ENCODE measurements at places on chromosomes 1 and 21. TPM values are rescaled to one million over a fixed set of nuclear protein-coding genes. Genes with fewer than 3 reads are reported as not detected.

GRCh38 chr1:96016219-96016618, 705.4 kb upstream of the PTBP2 start:
- no peak overlapping the region for H3K4me3 ChIP-seq
- no peak overlapping the region for H3K27ac ChIP-seq
- no peaks in the 10 kb centered on the region for H3K36me3 ChIP-seq
- no peaks in the 10 kb centered on the region for H3K4me1 ChIP-seq

GRCh38 chr1:109091078-109091838, 694 bp downstream of the TMEM167B start:
- DNase-seq, result no peak
- H3K36me3 ChIP-seq, result peaks cover 26% of the 10 kb centered on the region
- peak overlapping the region; percentile 73 for H3K4me3 ChIP-seq
- peaks cover 21% of the 10 kb centered on the region for H3K4me1 ChIP-seq
- H3K27ac ChIP-seq, result peak overlapping the region; percentile 98

DNA sequence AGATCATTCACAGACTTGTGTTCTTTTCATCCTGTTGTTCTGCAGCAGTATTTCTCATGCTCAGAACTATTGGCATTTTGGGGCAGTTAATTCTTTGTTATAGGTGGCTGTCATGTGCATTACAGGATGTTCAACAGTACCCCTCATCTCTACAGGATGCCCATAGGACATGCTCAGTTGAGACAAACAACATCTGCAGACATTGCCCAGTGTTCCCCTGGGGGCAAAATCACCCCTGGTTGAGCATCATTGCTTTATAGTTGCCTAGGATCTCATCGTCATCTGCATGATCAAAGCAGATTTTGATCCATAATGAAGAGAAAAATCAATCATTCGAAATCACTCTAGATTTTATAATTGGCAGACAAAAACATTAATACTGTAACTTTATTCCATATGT, 222.5 kb upstream of the CACYBP start:
- H3K4me3 ChIP-seq, result no peak overlapping the region
- H3K36me3 ChIP-seq, result no peaks in the 10 kb centered on the region
- no peak for DNase-seq

GRCh38 chr1:186236921-186237320, 138.1 kb downstream of the TPR start:
- no peaks in the 10 kb centered on the region for H3K4me1 ChIP-seq
- DNase-seq, result no peak
- H3K27ac ChIP-seq, result no peak overlapping the region

The DEGS1 gene
- total RNA-seq, result 68.6 TPM

The B3GALT5 gene
- under 0.01 TPM for total RNA-seq

DNA sequence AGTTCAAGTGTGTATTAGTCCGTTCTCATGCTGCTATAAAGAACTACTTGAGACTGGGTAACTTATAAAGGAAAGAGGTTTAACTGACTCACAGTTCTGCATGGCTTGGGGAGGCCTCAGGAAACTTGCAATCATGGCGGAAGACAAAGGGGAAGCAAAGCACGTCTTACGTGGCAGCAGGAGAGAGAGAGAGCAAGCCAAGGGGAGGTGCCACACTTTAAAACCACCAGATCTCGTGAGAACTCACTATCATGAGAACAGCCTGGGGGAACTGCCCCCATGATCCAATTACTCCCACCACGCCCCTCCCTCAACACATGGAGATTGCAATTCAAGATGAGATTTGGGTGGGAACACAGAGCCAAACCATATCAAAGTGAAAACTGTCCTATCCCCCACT, 4.1 kb upstream of the MIS18A start:
- no peak for DNase-seq
- H3K4me3 ChIP-seq, result no peak overlapping the region

DNA sequence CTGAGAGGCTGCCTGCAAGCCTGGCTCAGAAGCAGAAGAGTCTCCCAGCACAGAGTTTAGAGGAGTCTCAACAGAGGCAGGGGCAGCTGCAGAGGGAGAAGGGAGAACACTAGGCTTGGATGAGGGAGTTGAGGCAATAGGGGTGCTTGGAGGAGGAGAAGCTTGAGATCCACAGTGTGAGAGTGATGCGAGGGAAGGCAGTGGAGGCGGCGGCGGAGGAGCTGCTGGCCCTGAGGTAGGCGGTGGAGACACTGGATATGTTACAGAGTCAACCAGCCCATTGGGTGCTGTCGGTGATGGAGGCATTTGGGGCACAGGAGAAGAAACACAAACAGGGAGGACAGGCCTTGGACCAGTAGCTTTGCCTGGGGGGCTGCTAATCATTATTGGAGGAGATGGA, 89.4 kb upstream of the LBR start:
- DNase-seq, result peak; percentile 54
- H3K27me3 ChIP-seq, result no peaks in the 10 kb centered on the region
- no peak overlapping the region for H3K4me3 ChIP-seq
- H3K36me3 ChIP-seq, result no peaks in the 10 kb centered on the region
- H3K27ac ChIP-seq, result no peak overlapping the region

DNA sequence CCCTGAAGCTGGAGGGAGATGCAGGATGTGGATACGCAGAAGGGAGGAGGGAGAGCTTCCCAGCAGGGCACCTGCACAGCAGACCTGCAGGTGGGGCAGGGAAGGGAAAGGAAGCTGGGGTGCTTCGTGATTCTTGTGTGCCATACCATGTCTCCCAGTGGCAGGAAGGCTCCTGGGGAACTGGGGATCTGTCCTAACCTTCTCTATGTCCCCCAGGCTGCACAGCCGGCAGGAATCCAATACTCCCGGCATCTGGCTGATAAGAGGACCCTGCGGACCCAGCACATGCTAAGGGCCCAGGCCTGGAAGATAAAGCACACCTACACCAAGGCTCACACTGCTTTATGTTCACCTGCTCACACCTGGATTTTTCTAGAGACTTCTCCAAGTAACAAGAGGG, 79.4 kb downstream of the ITPKB start:
- no peak for DNase-seq
- no peaks in the 10 kb centered on the region for H3K27me3 ChIP-seq
- peaks cover 97% of the 10 kb centered on the region for H3K4me1 ChIP-seq
- no peak overlapping the region for H3K4me3 ChIP-seq
- no peaks in the 10 kb centered on the region for H3K36me3 ChIP-seq
- peak overlapping the region; percentile 85 for H3K27ac ChIP-seq

- H3K4me1 ChIP-seq, result no peaks in the 10 kb centered on the region
- H3K4me3 ChIP-seq, result no peak overlapping the region
- DNase-seq, result no peak
- no peaks in the 10 kb centered on the region for H3K36me3 ChIP-seq
- no peak overlapping the region for H3K27ac ChIP-seq
- H3K27me3 ChIP-seq, result no peaks in the 10 kb centered on the region
Measured at GRCh38 chr21:38712071-38712470, 93.7 kb upstream of the ETS2 start.

The C1orf122 gene
- total RNA-seq, result 52.1 TPM

DNA sequence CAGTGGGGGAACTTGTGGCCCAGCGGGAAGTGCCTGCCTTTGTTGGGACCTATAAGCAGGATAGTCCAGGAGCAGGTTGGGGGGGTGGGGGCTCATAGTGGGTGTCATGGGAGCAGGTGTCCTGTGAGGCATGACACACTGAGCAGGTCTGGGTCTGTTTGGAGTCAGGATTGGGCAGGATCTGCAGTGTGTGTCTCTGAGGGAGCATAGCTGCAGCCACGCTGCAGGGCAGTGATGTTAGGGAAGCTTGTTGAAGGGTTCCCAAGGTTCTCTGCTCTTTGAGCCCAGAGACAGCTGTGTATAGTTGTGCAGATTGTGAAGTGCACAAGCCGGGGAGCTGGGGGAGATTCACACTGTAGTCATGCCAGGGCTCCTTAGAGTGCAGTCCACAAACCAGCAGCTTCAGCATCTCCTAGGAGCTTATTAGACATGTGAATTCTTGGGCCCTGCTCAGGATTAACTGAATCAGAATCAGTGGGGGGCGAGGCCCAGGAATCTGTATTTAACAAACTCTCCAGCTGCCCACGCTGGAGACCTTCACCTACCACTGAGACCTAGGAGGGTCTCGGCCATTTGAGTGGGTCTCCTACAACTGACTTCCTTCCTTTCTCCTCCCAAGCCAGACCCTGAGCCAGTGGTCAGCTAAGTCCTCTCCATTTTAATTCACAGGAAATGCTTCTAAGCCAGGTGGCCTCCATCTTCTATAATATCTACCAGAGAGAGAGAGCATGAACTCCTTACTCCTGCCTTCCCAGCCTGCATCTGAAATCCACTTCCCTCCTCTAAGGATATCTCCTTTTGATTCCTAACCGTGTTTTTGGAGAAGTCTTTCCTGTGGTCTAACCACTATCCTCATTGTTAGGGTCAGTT, 11.1 kb downstream of the INSRR start:
- H3K36me3 ChIP-seq, result no peaks in the 10 kb centered on the region
- no peak for DNase-seq
- H3K27ac ChIP-seq, result no peak overlapping the region
- peaks cover 21% of the 10 kb centered on the region for H3K4me1 ChIP-seq
- H3K4me3 ChIP-seq, result no peak overlapping the region

The KCNQ4 gene
- total RNA-seq, result 0.44 TPM

The HES4 gene
- total RNA-seq, result 37.5 TPM

DNA sequence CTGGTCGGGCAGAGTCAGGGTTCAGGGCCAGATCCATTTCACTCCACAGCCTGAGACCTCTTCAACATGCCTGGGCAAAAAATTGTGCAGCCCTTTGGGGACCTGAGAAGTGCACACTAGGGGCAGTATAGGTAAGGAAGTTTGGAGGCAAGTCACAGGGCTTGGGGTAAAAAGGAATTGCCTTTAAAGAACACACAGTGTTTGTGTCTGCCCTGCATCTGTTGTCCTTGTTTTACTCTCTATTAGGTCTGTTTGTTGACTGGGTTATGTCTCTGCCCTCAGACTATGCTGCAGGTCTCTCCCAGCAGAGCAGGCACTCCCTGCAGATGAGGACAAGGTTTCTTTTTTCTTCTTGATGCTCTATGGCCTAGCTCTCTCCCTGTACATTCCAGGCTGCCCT, 22.0 kb downstream of the LDLRAD2 start:
- H3K27me3 ChIP-seq, result no peaks in the 10 kb centered on the region
- peaks cover 99% of the 10 kb centered on the region for H3K36me3 ChIP-seq
- H3K4me1 ChIP-seq, result no peaks in the 10 kb centered on the region
- H3K27ac ChIP-seq, result no peak overlapping the region

- no peaks in the 10 kb centered on the region for H3K27me3 ChIP-seq
- H3K27ac ChIP-seq, result no peak overlapping the region
- H3K4me1 ChIP-seq, result no peaks in the 10 kb centered on the region
- H3K36me3 ChIP-seq, result no peaks in the 10 kb centered on the region
- DNase-seq, result no peak
Measured at GRCh38 chr21:21851657-21852056, 853.4 kb downstream of the NCAM2 start.

The OLFML2B gene
- total RNA-seq, result 51.3 TPM

- H3K4me1 ChIP-seq, result peaks cover 4% of the 10 kb centered on the region
- H3K36me3 ChIP-seq, result peaks cover 13% of the 10 kb centered on the region
- no peak for DNase-seq
- H3K4me3 ChIP-seq, result no peak overlapping the region
- H3K27me3 ChIP-seq, result no peaks in the 10 kb centered on the region
Measured at GRCh38 chr1:232457595-232457994, 172.3 kb downstream of the SIPA1L2 start.

DNA sequence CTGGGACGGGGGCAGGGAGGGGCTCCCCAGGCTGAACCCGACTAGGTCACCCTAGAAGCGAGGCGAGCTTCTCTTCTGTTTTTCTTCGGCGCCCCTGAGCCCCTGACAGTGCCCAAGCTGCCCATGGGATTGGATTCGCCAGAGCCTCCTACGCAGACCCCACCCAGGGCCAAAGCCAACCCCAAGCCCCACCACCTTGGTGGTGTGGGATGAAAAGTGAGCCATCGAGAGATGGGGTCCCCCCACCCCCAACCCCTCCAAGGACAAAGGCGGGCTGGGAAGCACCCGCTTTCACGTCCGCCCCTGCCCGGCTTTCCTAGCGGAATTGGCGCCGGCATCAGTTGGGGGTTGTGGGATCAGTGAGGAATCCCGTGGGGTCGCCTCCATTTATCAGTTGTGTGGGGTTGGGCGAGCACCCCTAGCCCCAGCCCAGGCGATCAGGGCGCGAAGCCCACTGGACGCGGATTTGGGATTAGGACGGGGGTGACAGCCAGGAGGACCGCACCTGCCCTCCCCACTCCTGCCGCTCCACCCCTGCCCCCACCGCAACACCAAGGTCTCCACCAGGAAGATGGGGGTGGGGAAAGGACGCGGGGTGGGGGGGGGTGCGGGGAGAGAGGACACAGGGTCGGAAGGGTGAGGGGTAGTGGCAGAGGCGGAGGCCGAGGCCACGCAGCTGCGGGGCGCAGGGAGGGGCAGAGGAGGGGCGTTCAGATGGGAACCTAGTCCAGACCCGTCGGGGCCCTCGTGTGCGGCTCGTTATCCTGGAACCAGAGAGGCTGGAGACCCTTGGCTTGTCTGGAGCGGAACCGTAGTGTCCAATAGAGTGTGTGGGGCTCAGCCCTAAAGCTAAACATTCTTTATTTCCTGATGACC, 4.4 kb downstream of the TSPEAR start:
- H3K27me3 ChIP-seq, result peaks cover 53% of the 10 kb centered on the region
- H3K27ac ChIP-seq, result no peak overlapping the region

DNA sequence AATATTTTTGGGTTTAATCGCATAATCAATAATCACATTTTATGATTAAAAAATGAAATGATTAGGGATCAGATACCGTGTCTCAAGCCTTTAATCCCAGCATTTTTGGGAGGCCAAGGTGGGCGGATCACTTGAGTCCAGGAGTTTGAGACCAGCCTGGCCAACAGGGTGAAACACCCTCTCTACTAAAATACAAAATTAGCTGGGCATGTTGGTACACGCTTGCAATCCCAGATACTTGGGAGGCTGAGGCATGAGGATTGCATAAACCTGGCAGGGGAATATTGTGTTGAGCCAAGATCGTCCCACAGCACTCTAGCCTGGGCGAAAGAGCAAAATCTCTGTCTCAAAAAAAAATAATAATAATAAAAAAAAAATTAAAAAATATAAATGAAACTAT, 1581.4 kb downstream of the KCNT2 start:
- H3K27me3 ChIP-seq, result no peaks in the 10 kb centered on the region
- no peak for DNase-seq
- no peak overlapping the region for H3K4me3 ChIP-seq
- no peaks in the 10 kb centered on the region for H3K4me1 ChIP-seq
- no peaks in the 10 kb centered on the region for H3K36me3 ChIP-seq

DNA sequence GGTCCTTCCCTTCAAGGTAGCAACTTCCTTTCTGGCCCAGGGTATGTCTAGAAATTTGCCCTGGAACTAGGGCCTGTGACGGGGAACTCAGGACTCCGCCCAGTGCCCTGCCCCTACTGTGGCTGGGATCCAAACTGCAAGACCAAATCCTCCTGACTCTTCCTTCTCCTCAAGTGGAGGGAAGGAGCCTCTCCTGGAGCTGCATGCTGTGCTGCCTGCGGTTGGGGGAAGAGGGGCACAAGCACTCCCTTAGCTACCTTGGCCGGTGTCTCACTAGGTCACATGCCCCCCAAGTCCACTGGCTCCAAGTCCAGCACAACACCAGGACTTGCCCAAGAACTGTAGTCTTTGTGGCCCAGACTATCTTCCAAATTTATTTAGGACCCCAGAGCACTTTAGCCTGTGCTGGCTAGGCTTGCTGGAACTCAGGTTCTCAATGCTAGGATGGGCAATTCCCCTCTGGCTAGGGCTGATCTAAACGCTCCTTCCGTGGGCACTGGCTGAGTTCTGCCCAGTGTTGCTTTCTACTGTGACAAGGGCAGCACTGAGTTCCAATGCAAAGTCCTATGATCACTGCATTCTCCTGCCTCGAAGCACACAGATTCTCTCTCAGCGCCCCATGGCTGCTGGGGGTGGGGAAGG, 12.2 kb downstream of the ADSS2 start:
- no peak overlapping the region for H3K4me3 ChIP-seq
- no peak overlapping the region for H3K27ac ChIP-seq
- DNase-seq, result no peak
- peaks cover 2% of the 10 kb centered on the region for H3K36me3 ChIP-seq
- peaks cover 8% of the 10 kb centered on the region for H3K4me1 ChIP-seq

GRCh38 chr1:116316373-116316772, 56.7 kb upstream of the ATP1A1 start:
- no peaks in the 10 kb centered on the region for H3K27me3 ChIP-seq
- H3K4me3 ChIP-seq, result no peak overlapping the region
- H3K36me3 ChIP-seq, result no peaks in the 10 kb centered on the region
- peaks cover 17% of the 10 kb centered on the region for H3K4me1 ChIP-seq

All from upper lobe of left lung (tissue), 6 donors.